ENCODE measurements at places on chromosomes 16 and 17.

DNA sequence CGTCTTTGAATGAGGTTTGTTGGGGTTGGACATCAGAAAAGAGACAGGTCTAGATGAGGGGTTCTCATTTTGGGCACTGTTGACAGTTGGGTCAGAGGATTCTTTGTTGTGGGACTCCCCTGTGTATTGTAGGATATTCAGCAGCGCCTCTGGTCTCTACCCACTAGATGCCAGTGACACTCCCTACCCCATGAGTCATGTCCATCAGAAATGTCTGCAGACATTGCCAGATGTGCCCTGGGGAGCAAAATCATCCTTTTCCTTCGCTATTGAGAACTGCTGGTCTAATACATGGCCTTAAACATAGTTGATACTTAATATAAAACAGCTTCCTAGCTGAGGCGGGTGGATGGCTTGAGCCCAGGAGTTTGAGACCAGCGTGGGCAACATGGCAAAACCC is 3.1 kb downstream of the ABAT start:
- DNase-seq = no peak

GRCh38 chr17:61467416-61468262 is 15.4 kb downstream of the TBX4 start:
- peak; percentile 63 for DNase-seq

DNA sequence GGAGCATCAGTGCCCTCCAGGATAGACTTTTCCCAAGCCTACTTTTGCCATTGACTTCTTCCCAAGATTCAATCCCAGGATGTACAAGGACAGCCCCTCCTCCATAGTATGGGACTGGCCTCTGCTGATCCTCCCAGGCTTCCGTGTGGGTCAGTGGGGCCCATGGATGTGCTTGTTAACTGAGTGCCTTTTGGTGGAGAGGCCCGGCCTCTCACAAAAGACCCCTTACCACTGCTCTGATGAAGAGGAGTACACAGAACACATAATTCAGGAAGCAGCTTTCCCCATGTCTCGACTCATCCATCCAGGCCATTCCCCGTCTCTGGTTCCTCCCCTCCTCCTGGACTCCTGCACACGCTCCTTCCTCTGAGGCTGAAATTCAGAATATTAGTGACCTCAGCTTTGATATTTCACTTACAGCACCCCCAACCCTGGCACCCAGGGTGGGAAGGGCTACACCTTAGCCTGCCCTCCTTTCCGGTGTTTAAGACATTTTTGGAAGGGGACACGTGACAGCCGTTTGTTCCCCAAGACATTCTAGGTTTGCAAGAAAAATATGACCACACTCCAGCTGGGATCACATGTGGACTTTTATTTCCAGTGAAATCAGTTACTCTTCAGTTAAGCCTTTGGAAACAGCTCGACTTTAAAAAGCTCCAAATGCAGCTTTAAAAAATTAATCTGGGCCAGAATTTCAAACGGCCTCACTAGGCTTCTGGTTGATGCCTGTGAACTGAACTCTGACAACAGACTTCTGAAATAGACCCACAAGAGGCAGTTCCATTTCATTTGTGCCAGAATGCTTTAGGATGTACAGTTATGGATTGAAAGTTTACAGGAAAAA is 9.7 kb upstream of the CYLD start:
- no peak for DNase-seq

DNA sequence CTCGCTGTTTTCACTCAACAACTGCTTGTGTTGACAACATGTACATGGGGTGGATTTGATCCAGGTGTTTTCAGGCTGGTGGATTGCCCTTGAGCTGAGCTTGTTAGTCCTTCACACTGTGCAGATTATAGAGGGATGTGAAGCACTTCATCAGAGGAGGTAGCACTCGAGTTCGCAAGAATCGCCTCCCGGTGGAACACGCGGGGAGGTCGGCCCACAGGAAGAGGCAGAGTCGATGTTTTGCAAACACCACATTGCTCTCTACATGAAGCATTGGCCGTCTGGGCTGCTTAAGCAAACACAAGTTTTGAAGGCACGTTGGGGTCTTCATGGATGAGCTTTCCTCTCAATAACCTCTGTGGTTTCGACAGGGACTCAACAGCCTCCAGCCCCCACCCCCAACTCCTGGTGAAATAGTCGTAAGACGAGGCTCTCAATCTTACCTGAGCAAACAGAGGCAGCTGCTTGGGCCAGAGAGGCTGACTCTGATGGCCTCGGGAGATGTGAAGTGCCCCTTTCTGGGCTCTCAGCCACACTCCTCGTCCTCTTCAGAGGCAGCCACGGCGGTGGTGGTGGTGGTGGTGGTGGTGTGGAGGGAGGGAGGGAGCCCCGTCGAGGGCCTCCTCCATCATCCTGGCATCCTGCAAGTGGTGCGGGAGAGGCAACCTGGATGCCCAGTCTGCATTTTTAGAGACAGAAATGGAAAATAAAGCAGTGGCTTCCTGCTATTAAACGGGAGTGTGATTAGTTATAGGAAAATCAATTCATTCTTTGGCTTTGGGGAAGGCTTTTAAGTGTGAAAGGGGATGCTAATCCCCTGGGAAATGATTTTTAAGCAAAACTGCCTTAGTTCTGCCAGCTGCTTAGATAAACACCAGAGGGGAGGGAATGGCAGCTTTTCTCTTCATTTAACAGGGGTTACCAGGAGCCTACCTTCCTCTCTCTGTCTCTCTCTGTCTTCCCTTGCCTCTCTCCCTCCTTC is 552.5 kb upstream of the EEF2KMT start:
- DNase-seq = no peak

- DNase-seq = no peak
Observed at GRCh38 chr17:8144401-8145231, 7.6 kb downstream of the PER1 start.

GRCh38 chr17:58236394-58236793 is 2.0 kb upstream of the LPO start:
- DNase-seq = no peak

DNA sequence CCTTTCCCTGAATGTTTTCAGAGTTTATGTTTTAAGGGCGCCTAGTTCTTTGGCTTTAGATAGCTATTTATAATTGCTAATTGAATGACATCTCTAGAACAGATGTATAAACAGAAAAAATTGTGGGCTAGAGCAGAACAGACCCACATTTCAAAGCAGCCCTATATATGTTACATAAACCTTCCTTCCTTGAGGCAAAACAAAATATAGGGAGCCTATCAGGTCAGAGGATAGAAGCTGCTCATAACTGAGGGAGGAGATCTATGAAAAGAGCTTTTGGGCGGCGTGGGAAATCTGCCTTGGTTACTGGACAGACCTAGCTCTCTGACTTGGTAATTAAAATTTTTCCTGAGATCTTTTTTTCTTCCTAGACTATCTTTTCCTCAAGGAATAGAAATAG is 68.4 kb downstream of the SPAG9 start:
- DNase-seq = no peak

- no peak for DNase-seq
Observed at GRCh38 chr17:43905400-43905984, 1.8 kb downstream of the MPP2 start.

GRCh38 chr17:60959011-60959410 is 281.4 kb downstream of the BCAS3 start:
- no peak for DNase-seq

GRCh38 chr17:62162898-62163297 is 97.8 kb upstream of the MED13 start:
- no peak for DNase-seq

DNA sequence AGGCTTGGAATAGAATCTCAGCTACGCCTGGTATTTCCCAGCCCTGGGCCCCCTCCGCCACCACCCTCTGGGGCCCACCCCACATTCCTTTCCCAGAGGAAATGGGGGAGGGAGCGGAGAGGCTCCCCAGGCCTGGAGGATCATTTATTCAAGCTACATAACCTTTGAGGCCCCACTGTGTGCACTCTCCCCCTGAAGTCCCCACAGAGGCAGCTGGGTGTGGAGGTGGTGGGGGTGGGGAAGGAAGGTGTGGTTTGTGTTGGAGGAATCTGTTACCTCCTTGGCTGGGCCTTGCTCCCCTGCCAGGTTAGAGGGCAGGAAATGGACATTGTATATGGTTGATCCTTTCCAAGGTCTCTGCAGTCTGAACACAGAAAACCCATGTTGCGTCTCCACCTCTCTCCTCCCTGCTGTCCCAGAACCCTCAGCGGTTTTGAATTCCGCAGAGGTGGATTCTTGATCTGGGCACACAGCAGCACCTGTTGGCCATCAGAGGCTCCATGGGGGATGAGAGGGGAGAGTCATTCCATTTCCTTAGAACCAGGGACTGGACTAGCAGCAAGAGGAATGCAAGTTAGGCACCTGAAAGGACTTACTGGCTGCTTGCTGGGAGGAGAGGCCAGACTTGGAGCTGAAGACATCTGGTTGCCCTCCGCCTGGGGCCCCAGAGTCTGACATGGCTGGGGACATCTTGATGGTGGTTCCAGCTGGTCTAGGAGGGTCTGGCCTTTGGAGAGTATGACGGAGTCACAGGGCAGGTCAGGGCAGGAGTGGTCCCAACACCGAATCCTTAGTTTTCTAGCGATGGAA is 23.0 kb downstream of the ARHGAP23 start:
- DNase-seq = peak; percentile 99

- peak; percentile 56 for DNase-seq
Observed at GRCh38 chr16:87657621-87658192, 55.4 kb downstream of the JPH3 start.

DNA sequence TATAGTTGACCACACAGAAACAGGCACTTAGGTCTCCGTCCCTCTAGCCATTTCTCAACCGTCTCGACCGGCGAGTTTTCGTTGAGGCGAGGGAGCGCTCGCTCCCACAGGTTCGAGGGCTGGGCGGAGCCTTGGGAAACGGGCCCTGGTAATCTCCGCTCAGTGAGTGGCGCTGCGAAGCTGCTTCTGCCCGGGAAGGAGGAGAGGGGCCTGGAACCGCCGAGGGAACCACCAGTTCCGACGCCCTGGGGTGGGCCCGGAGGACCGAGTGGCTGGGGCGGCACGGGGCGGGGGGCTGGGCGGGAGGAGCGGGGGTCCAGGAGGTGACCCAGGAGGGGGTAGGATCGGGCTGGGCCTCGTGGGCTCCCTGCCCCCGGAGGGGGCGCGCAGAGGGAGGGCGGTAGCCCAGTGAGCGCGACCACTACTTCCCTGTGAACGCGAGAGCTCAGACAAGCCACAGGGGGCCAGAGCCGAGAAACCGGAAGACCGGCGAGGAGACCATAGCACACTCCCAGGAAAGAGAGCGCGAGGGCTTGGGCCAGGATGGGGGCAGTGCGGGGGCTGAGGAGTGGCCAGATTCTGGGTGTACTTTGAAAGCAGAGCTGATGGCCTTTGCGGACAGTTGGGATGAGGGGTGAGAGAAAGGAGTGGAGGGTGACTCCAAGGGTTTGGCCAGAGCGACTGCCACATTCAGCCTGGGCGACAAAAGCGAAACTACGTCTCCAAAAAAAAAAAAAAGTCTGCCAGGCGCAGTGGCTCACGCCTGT is 29.9 kb upstream of the ARL4D start:
- peak; percentile 83 for DNase-seq

GRCh38 chr16:24445216-24445615 is 94.2 kb upstream of the RBBP6 start:
- DNase-seq = no peak
